ENCODE measurements at places on chromosomes 2 and 18.

GRCh38 chr2:172096626-172097547 is 5.8 kb downstream of the DLX2 start:
- no peak for DNase-seq

GRCh38 chr2:10481666-10482157 is 33.6 kb upstream of the ODC1 start:
- no peak for DNase-seq

DNA sequence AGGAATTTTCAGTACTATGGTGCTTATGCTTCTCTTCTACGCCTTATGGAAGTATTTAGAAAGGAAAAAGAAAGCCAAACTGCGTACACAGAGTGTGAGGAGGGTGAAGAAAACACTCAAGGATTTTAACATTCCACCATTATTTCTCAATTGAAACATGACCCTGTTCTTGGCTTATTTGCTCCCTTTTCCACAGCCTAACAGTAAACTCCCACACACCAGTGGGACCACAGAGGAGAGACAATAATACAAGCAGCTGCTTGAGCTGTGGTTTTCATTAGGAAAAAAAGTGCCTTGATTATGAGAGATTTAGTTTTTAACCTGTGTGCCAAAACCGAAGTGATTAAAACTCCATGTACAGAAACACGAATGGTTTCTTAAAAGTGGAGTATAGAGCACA is 134.3 kb downstream of the MEP1B start:
- no peak for DNase-seq

GRCh38 chr18:73869182-73869581 is 278.5 kb downstream of the FBXO15 start:
- no peak for DNase-seq

- no peak for DNase-seq
Observed at GRCh38 chr2:217614498-217614897, 388.3 kb downstream of the TNS1 start.

DNA sequence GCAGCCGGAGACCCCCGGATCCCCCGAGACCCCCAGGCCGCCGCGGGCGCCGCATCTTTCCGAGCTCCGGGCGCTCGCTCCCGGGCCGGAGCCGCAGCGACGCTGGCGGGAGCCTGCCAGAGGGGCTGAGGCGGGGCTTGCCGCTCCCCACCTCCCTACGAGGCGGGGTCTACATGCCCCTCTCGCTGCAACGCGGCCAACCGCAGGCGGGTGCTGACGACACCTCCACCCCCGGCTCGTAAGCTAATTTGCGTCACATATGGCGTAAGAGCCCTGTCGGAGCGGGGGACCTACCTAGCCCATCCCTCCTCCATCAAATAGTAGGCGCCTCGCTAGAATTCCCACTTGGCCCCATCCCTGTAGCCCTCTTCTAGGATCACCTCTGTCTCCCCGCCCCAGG is at the start of gene PTPRN:
Gene PTPRN, minus strand, starts transcription at position 124 of the 400 bp plus-strand sequence. Its CDS starts 69 bp downstream, at position 55.
- DNase-seq = no peak

DNA sequence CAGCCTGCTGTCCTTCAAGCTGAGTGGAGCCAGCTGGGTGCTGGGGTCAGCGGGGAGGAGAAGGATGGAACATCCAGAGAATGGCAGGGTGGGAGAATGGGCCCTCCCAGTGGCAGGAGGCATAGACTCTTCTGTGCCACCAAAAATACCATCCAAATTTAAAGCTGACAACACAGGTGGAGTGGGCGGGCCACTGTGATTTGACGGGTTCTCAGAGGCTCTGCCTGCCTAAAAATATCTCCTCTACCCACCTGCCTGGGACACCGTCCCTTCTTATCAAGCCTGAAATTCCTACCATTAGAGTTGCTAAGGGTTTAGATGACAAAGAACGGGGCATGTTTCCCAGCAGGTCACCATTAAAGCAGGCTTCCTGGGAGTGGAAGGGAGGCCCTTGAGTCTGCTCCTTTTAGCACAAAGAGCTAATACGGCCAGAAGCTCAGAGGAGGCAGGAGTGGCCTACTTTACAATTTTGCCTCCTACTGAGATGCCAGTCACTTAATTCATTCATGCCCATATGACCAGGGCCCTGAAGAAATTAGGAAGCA is 19.8 kb upstream of the MARCHF4 start:
- no peak for DNase-seq

DNA sequence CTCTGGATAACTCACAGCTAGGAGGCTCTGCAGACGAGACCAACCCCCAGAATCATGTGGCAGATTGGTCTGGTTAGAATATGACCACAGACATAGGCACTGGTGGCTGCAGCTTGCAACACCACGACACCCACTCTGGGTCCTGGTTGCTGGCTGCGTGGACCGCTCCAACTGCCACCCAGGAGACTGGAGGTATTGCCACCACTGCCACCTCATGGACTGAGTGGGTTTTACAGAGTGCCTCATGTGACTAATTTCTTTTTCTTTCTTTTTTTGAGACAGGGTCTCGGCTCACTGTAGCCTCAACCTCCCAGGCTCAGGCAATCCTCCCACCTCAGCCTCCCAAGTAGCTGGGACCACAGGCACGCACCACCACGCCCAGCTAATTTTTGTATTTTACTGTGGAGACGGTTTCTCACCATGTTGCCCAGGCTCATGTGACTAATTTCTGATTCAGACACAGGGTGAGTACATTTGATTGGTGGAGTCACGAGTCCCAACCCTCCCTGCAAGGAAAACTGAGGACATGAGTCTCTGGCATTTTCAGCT is 29.9 kb upstream of the NT5DC4 start:
- DNase-seq = peak; percentile 47

DNA sequence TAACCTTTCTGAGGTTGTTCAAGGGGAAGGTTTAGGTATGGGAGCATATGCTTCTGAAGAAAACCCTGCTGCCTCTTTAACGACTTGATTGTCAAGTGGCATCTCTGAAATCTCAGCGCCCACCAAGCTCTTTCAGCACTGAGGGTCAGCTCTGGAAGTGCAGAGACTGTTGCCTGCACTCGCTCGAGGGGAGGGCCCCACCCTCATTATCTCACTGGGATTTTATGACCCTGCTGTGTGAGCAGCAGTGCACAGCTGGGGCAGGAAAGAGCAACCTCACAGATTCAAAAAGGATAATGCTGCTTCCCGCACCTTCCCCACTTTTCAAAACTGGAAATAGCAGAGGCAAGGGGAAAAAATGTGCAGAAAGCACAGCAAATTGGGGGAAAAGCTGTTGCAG is 56.9 kb upstream of the SPRED2 start:
- DNase-seq = no peak

DNA sequence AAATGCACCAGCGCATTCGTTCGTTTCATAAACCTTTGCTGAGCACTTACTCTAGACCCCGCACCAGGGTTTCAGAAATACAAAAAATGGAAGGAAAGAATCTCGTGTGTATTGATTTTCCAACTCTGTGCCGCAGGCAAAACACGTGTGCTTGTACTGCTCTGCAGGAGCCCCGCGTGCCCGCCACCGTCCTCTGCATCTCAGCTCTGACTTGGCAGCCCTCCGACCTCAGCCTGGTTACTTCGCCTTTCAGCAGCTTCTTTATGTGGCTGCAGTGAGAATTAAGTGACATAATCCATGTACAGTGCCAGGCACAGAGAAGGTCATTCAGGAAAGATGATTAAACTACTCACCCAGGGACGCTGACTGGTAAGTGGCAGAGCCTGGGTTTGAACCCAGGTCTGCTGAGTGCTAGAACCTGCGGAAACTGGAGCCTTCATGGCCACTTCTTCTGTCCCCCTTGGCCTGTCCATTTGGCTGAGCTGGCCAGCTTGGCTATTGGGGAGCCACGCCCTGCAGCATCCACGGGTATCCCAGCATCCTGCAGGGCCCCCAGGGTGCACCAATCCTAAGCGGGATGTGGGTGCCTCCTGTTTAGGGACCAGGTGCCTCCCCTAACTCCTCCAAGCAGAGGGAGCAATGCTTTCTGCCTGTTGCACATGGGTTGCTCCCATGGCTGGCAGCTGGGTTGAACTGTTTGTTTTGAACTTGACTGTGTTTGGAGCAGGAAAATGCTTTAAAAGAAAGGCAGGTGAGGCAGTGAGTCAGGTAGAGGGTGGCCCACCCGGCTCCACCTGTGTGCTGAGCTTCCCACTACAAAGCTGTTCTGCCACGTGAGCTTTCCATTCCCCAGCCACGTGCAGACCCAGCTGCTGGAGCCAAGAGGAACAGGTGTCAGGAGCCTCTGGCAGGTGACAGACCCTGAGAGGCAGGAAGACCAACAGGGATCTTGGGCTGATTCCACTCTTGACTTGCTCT is 34.3 kb downstream of the INHBB start:
- DNase-seq = no peak

DNA sequence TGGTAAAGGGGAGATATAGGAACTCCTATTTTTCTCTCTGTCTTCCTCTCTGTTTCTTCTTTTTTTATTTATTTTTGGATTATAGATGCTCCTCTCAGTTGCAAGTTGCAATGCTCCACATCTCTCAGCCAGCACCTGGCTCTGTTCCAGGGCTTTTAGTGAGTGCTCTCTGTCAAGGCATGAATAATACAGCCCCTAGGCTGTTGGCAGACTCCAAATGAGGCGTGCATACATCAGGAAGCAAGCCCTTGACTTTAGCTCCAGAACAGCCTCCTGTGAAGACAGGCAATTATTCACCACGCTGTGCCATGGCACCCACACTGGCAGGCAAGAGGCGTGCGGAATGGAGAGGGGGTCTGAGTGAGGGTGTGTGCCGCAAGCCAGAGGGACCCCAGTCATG is 228.1 kb upstream of the PXDN start:
- DNase-seq = peak; percentile 19

GRCh38 chr18:44869533-44869932 is 188.8 kb downstream of the SETBP1 start:
- no peak for DNase-seq

DNA sequence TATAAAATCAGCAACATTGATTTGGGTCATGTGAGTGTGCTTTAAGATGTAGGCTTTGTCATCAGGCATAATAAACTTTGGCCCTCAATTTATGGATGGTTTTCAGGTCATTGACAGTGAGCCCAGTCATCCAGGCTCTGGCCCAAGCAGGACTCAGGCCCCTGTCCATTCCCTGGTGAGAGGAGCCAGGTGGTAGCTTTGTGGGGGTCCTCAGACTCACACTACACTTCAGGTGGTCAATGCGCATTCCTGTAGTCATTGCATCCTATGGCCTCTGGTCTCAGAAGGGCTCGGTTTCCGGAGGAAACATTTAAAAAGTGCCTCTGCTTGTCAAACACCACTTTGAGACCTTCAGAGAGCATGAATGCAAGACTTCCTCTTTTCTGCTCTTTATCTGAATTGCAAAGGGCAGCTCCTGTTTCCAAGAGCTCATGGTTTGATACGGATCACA is 20.2 kb downstream of the LGALSL start:
- no peak for DNase-seq

- DNase-seq = no peak
Observed at GRCh38 chr2:190961918-190962487, 52.0 kb downstream of the STAT1 start.

DNA sequence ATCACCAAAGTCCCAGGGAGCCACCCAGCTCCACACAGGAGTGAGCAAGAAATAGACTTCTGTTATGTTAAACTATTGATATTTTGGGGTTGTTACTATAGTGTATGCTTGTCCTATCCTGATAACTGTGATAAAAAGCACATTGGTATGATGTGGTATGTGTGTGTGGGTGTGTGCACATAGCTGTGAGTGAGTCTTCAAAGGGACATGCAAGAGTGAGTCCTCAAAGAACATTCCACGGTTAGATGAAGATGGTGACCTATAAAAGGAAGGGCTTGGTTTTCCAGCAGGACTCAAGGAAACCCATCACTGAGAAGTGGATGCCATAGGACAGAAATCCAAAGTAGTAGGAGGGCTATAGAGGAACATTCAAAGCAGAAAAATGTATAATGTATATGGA is 342.9 kb downstream of the TSN start:
- no peak for DNase-seq

GRCh38 chr2:150690261-150690660 is 202.8 kb upstream of the RND3 start:
- no peak for DNase-seq

GRCh38 chr2:8277921-8278571 is 403.8 kb upstream of the ID2 start:
- no peak for DNase-seq

DNA sequence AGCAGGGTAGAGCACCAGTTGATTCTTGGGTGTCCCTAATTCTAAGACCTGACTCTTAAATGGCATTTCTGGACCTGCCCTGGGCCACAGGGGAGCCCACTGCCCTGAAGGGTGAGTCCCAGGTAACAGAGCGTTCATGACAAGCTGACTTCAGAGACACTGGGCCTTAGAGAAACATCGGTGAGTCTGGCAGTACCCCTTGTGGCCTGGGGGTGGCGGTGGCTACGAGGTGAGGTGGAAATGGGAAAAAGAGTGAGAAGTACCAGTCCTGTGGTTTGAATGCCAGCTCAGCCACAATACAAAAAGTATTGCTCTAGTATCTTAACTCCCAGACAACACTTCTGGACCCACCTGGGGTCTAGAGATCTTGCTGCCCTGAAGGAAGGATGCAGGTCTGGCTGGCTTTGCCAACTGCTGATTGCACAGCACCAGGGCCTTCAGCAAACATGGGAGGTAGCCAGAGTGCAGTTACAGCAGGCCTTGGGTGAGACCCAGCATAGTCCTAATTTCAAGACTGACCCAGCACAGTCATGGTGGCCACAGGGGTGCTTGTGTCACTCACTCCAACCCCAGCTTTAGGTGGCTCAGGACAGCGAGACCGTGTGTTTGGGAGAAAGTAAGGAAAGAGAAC is 44.5 kb downstream of the USP34 start:
- no peak for DNase-seq

GRCh38 chr2:37325625-37326071 is 1.0 kb upstream of the PRKD3 start:
- DNase-seq = no peak

GRCh38 chr2:207324001-207324400 is 158.3 kb upstream of the KLF7 start:
- no peak for DNase-seq

DNA sequence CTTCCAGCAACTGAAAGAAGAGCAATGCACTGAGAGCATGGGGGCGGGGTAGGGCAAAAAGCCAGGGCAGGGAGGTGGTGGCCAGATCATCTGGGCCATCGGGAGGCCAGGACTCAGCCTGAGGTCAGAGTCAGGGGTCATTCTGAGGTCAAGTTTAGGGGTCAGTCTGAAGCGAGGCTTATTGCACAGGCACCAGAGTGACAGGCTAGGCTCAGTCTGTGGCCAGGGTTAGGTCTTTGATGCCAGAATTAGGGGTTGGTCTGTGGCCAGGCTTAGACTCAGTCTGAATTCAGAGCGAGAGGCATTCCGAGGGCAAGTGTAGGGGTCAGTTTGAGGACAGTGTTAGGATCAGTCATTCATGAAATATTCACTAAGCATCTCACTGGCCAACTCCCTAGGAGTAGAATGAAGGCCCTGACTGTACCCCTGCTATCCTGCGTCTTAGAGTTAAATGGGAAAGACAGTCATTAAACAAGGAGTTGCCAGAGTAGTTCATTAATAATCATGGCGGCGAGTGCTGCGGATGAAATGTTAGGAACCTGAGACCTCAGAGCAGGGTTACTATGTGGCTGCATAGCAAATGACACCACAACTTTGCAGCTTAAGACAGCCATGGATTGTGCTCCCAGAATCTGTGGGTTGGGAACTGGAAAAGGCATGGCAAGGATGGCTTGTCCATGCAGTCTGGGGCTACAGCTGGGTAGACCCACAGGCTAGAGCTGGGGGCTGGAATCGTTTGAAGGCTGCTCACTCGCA is 198.7 kb downstream of the CYP26B1 start:
- DNase-seq = no peak

Data from heart right ventricle (tissue), 16 donors.